Right cardiac atrium (tissue), 5 donors: ENCODE measurements at places on chromosomes 2 and 18.

DNA sequence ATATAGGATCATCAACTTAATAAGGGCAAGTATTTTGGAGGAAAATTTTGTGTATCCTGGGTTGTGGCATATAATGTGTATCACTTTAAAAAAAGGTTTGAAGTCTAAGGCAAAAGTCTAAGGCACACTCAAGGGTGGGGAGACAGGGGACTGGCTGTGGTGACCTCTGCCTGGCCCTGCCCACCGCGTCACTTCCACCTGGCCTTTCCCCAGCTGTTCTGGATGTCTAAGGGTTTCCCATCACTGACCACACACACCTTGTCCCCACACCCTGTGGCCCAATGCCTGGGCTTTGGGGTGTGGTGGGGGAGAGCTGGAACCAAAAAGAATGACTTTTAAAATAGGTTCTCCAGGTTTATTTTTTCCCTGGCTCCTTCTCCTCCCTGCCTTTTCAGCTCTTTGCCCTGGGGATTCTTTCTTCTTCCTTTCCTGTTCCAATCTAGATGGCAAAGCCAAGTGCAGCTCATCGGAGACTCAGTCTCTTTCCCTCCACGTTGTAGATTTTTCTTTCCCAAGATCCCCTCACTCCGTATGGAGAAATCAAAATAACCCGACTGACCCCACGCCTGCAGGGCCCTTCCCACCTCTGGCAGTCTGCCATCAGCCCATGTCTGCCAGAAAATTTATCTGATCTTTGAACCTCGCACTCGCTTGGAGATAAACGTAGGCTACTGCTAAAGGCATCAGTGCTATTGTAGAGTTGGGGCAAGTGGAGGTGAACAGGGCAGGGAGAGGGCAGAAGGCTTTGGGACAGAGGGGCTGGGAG lies 257.2 kb downstream of the DYSF start:
- no peak for DNase-seq

- DNase-seq: no peak
These were observed 59.2 kb downstream of the RPL37A start for GRCh38 chr2:216557820-216558219.

DNA sequence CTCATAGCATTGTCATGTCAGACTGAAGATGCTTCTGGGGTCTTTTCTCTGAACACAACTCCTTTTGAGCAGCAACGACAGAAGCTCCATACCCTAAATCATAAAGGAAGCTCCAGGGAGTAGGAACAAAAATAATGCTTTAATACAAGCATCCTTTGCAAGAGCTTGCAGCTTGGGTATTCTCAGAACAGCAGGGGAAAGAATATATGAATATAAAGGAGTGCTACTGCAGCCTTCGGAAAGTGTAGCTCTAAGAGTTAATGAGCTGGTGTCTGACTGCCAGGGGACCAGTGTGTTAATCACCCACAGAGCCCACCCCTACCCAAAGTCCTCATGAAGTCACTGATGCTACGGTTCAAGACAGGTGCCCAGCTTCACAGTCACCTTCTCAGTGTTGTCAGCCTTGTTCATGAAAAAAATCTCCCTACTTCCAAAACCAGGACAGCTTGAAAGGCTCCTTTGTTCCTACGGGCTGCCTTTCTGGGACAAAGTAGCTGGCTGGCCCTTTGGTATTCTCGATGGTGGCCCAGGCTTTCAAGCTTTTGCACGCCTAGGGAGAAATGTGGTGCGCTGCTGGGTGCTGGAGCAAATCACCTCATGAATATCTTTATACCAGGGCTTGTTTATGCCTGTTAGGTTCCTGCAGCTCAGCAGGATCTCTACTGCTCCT lies 259.7 kb downstream of the CMPK2 start:
- DNase-seq: no peak

GRCh38 chr2:219175486-219175885 lies 1.2 kb downstream of the CNPPD1 start:
- no peak for DNase-seq

GRCh38 chr2:225660262-225661131 lies 261.0 kb downstream of the NYAP2 start:
- DNase-seq: peak; percentile 82

GRCh38 chr2:181876614-181877063 lies 14.9 kb upstream of the ITPRID2 start:
- no peak for DNase-seq

DNA sequence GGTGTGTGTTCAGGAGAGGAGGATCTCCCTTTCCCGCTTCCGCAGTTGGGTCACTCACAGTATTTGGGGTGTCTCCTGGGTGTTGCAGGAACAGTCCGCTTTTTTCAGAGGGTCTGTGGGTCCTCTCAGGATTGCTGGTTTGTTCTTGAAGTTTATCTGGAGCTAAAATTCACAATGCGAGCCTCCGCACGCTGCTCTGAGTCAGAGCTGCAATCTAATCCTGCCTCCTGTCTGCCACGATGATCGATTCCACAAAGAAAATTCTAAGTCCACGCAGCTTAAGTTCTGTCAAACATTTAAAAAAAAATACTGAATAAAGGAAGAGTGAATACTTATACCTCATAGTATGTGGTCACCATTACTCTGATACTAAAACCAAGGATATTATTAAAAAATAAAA lies 76.5 kb downstream of the RAD51AP2 start:
- no peak for DNase-seq
